Left lobe of liver (tissue), 2 donors: ENCODE measurements at places on chromosomes 7 and 10. TPM values are rescaled to one million over a fixed set of nuclear protein-coding genes. Genes with fewer than 3 reads are reported as not detected.

- no peak for DNase-seq
Observed at GRCh38 chr7:39458061-39458745, 108.0 kb upstream of the YAE1 start.

Gene SLIT1
- 0.08 TPM for total RNA-seq

Gene NUTM2E
- 0.08 TPM for total RNA-seq

Gene AMPH
- 1.1 TPM for total RNA-seq

DNA sequence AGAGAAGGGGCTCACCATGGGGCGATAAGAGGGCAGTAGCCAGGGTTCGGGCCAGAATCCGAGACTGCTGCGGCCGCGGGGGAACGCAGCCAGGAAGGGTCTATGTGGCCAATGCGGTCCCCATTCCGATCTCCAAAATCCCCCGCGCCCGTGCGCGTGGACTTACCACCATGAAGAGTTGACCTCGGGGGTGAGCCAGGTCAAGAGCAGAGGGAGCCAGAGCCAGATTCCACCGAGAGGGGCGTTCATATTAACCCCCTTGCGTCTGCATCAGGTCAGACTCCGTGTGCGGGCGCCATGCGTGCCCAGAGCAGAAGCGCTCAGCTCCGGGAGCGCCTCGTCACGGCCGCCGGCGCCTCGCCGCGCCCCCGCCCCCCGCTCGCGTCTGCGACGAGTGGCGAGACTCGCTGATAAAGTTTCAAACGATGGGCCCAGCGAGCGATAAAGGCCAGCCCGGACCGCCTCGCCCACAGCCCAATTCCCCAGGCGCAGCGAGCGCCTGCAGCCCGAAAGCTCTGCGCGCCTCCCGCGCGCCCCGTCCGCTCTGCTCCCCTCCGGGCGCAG is at the start of gene WNT2:
Gene WNT2 (minus strand): TSS at position 318 of the 564 bp plus-strand sequence. CDS start 69 bp downstream, at position 249.
- DNase-seq: no peak

- no peak for DNase-seq
Observed at GRCh38 chr7:105444342-105444987, 55.7 kb upstream of the SRPK2 start.

DNA sequence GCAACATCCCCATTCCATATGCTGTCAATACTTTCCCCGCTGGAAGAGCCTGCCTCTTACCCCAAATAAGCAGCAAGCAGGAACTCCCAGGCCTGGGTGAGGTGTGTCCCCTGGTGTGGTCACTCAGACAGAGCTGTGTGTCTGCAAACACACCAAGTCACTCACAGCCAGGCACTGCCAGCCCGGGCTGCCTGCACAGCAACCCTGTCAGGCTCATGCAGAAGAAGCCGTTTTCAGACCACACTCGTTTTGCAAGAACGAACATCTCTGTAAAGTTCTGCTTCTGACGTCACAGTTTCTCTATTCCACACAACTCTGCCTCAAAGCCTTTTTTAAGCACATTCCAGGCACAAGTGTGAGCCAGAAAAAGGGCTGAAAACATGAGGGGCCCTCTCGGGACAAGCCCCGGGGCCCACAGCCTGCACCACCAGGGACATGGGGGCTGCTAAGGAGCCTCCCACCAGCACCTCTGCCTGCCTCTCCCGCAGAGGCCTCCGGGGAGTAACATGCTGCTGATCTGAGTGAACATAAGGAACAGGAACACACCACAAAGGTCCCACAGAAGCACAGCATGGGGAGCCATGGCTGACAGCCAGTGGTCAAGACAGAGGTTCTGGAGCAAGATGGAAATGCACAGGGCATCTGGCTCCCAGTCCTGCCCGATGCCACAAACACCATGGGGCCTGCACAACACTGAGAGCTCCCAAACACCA is 11.4 kb downstream of the PTPRN2 start:
- DNase-seq: no peak

DNA sequence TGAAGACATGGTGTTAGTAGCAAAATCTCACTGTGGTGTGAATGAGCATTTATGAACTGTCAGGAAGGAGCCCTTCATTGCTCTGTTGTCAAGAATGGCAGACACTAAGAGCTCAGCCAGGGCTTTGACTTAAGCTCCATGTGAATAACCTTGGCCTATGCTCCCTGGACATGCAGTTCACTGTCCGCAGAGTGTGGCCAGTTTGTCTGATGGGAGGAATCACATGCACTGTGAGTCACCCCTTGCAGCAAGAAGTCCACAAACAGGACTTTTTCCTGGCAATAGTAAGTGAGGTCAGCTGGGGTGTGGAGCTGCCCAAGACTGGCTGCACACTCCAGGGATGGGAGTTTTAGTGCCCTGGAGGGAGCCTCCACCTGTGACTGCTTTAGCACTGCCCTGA is 49.5 kb downstream of the ZNF37A start:
- DNase-seq: no peak

- no peak for DNase-seq
Observed at GRCh38 chr10:104325436-104326435, 12.5 kb downstream of the ITPRIP start.

DNA sequence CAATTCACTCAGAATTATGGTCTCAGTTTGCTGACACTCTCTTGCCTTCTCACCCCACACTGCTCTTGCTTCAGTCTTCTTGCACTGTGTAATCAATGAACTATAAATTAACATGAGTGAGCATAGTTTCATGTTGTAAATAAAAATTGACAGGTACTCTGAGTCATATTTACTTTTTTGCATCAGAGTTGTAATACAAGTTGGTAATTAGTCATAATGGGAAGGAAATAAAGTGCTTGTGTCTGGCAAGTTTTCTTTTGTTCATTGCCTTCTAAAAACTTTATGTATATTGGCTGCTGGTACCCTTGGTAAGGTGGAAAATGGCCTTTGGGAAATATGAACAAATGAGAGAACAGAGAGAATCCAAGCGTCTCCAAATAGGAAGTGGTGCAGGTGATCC is 169.3 kb upstream of the MAGI2 start:
- DNase-seq: no peak

DNA sequence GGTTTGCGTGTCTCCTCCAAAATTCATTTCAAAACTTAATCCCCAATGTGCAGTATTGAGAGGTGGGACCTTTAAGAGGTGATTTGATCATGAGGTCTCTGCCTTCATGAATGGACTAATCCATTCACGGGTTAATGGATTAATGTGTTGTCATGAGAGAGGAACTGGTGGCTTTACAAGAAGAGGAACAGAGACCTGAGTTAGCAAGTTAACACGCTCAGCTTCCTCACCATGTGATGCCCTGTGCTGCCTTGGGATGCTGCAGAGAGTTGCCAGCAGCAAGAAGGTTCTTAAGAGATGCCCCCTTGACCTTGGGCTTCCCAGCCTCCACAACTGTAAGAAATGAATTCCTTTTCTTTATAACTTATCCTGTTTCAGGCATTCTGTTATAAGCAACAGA is 3.7 kb upstream of the TCTN3 start:
- no peak for DNase-seq

- no peak for DNase-seq
Observed at GRCh38 chr7:111780527-111780926, 218.2 kb upstream of the IMMP2L start.

- no peak for DNase-seq
Observed at GRCh38 chr7:34417781-34418180, 240.2 kb upstream of the NPSR1 start.

Gene CCDC172
- total RNA-seq: not detected
